Activated CD4-positive, CD25-positive, alpha-beta regulatory T cell (primary cell): ENCODE measurements at places on chromosomes 5 and 9.

GRCh38 chr5:109347252-109347888 is 62.4 kb downstream of the PJA2 start:
- DNase-seq, result no peak

DNA sequence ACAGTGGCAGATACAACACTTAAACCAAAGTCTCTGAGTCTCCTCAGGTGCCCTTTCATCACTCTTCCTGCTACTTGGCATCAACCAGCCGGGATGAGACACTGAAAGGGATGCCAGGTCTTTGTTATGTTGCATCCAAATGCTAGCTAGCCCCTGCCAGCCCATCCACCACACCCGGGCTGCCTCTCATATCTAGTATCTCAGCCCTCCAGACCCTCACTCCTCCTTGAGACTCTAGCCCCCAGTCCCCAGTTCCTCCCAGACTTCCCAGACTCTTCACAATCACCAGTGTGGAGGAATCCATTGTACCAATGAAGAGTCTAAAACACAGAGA is 21.5 kb downstream of the CSF2 start:
- no peak for DNase-seq

DNA sequence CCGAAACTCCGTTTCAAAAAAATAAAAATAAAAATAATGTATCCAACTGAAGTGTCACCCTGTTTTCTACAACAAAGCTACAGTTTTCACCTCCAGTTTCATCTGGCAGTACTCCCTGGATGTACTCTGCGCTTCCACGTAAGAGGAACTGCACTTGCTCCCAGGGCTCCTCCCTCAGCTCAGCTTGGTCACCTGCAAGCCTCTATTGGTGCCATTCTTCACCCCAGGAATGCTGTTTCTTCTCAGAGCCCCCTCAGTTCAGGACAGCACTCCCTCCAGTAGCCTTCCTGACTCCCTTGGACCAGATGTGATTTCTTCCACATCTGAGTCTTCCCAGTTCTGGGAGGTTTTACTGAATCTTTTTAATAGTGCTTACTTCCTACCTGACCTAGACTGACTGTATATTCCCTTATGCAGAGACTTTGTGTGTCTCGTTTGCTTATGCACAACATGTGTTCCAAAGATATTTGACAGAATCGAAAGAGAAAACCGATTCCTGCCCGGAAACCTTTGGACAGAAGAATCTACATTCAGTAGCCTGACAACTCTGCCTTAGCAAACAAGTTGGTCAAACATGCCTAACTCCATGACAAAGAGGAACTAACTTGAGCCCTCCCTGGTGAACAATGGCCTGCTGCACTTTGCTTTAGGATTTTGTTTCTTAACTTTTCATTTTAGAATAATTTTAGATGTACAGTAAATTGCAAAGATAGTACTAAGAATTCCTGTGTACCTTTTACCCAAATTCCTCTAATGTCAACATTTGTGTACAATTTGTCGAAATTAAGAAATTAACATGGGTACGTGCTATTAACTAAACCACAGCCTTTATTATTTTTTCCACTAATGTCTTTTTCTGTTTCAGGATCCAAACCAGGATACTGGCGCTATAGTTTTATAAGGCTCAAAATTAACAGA is 814 bp downstream of the CCDC125 start:
- no peak for DNase-seq

- no peak for DNase-seq
Measured at GRCh38 chr5:101783241-101784013, 512.7 kb downstream of the SLCO4C1 start.

GRCh38 chr9:30012622-30013021 is 2371.8 kb upstream of the ACO1 start:
- DNase-seq, result no peak

DNA sequence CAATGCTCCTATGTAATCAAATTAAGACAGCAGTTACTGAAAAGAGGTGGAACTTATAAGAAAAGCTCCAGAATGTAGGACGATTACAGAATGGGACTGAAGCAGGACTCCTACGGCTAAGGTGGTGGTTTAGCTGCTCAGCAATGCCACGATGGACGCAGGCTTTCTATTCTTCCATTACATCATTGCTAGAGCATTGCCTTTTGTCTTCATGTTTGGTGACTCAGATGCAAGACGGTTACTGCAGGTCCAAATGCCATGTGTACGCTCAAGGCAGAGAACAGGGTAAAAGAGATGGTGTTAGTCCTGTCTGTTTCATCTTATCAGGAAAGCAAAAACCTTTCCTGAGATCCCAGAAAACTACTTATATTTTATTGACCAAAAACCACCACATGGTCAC is 255.1 kb downstream of the ZSWIM6 start:
- DNase-seq, result no peak

DNA sequence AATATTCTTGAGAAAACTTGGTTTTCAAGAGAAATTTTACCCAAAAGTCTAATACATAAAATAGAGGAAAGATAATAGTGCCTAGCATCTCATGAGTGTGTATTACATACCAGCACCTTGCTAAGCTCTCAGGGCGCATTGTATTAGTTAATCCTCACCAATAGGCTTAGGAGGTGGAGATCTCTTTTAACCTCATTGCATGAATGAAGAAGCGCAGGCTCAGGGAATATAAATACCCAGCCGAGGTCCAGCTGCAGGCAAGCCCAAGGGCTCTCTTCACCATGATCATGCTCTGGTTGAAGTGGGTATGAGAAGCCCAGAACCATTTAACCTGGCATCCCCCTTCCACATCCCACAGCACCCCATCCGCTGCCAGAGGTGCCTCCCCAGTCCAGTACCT is 46.0 kb downstream of the CAMK2A start:
- DNase-seq, result no peak

DNA sequence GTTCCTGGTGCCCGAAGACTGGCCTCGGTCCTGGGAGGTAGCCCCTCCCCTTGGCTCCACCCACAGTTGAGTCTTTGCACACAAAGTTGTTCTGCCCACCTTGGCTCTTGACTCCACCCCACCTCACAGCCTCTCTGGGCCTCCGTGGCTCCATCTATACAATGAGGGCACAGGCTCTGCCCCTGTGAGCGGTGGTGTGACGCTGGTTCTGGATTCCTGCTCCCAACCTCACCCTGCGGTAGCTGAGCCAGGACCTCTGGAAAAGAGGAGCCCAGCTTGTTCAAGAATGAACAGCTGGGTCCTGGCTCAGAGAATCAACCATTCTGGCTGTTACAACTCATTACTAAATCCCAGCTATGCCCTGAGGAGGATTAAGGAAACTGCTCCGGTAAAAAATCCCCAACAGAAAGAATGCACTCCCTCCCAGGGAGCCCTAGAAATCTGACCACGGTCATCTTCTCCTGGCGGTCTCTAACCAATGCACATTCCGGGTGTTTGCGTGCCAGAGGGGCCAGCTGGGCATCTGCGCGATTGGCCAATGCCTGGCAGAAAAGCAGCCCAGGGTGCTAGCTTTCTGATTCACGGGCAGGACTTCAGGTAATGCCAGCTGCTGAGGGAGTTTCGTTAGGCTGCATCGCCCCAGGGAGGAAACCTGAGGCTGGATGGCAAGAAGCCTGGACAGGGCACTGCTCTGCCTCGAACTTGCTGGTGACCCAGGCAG is 9.9 kb upstream of the GRHPR start:
- DNase-seq, result no peak

DNA sequence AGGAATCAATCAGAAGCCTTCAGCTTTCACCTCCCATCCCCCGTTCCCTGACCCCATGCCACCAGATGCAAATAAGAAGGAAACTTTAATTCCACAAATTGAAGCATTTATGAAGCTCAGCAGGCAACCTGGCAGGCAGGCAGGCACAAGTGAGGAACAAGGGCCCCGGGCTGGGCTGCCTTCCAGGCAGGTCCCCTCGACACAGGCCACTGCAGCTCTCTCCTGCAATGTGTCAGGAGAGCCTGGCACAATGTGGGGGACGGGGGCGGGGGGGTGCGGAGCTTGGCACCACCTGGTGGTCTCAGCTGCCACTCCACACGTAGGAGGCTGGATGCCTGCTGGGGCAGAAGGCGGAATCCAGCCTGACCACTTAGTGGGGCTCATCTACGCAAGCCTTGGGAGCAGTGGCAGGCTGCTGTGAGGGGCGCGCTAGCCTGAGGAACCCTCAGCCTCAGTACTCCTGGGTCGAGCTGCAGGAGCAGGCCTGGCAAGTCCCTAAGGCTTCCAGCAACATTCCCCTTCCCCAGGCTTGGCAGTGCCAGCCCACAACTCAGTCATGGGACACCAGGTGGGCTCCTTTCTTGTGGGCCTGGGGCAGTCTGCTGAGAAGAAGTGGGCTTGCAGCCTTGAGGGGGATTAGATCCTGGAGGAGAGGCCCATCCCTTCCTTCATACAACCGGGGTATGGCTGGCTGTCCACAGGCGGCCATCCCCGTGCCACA is 50.2 kb upstream of the KCNMB1 start:
- no peak for DNase-seq

GRCh38 chr5:135571902-135572301 is 6.9 kb downstream of the CXCL14 start:
- no peak for DNase-seq

DNA sequence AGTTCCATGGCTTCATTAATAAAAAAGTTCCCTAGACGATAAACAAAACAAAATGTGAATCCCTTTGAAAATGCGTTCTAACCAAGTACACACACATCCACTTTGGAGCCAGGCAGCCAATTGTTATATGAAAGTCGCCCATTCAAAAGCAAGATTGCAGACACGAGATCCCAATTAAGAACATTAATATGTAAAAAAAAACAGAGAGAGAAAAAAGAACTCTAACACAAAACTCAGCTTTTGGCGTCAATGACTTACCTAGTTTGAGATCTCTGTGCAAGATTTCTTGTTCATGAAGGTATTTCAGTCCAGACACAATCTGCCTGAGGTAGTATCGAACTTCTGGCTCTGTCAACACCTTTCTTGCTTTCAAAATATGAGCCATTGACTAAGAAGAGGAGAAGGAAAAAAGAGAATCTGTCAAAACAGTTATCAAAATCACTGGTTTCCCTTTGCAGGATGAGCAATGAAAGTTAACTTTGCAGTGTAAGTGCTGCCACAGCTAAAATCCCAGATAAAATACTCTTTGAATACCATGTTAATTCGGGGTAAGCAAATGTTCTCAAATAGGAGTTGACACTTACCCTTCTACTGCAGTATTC is 1.6 kb downstream of the PLK2 start:
- DNase-seq, result no peak

GRCh38 chr9:136939996-136940525 is 4.5 kb downstream of the FBXW5 start:
- no peak for DNase-seq

DNA sequence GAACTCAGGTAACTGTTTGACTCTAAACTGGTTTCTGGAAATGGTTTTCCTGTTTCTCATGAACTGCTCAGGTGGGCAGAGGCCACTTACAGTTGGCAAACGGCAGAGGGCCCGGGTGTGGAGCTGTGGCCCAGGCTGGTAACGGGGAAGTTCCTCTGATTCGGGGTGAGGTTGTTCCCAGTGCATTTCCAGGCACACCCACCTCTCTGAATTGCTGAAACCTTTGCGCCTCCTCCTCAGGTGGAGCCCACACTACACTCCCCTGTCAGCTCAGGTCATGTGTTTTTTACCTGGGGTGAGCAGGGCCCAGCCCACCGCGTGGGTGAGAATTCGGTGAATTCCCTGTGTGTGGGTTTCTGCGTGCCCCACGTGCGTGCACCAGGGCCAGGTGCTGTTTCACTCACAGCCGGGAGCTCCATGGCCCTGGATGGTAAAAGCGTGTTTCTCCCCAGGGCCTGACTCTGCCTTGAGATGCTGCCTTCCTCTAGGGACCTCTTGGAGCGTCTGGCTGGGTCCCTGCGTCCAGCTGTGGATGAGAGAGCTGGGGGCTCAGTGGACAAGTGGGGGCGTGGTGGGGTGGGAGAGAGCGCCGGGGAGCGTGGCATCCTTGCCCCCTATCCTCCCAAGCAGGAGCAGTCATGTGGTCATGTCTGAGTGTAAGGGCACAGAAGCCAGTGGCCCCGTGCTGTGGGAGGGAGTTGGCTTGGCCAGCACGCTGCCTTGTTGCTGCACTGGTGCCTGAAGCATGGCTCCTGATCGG is 33.5 kb upstream of the LPCAT1 start:
- no peak for DNase-seq

DNA sequence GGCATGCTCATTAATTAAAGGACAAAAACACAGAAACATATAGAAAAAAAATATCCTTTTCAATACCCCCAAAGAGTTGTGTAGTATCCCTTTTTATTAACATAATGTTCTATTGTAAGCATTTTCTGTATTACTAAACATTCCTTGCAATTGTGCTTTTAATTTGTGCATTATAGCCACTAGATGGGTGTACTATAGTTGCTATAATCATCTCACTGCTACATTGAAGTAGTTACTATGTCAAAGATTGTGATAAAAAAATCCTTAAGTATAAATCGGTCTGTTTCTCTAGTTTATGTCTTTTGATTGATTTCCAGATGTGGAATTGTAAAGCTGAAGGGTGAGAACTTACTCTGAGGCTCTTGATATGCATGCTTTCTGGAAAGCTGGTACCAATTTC is 21.4 kb downstream of the FREM1 start:
- DNase-seq, result no peak
